ENCODE measurements at places on chromosomes 7 and 10.

DNA sequence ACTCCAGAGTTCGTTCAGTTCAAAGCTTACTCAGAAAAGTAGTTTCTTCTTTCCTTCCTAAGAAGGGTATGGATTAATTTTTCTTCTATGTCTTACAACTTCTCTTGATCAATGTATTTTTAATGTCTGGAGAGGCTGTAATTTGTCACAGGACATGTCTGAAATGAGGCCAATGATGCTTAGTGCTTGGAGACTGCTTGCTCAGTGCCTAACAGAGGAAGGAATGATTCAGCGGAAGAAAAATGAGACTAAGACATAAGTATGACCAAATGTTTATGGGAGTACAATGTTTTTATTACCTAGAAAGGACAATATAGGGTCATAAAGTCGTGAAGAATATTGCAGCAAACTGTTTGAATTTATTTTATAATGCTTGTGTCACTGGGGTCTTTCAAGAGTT, 43.3 kb downstream of the GPR37 start:
- no peak for DNase-seq

DNA sequence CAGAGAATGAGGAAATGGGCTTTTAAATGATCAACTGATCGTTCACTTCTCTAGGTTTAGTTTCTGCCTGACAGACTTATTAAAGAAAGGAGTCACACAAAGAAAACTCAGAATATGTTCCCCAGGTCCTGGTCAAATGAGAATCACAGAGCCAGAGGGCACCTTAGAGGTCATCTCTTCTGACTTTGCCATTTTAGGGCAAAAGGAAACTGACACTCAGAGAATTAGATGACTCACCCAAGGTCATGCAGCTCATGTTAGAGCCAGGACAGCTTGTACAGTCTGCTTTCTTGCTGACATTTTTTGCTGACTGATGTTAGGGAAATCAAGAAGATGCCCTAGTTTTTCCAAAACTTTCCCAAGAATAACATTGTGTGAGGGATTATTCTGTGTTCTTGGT, 312.7 kb upstream of the SP8 start:
- DNase-seq, result no peak

DNA sequence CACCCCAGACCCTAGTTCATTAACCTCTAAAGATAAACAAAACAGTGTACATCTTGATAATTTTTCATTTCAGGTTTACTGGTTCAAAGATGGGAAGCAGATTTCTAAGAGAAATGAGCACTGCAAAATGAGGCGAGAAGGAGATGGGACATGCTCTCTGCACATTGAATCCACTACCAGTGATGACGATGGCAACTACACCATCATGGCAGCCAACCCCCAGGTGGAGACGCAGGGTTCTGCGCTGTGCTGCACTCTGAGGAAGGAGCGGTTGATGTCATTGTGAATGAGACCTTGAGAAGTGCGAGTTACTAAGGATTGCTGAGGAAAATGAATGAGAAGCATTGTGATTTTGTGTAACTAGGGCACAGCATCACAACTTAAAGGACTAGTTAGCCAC, 37.6 kb downstream of the ATOH7 start:
- DNase-seq, result no peak

DNA sequence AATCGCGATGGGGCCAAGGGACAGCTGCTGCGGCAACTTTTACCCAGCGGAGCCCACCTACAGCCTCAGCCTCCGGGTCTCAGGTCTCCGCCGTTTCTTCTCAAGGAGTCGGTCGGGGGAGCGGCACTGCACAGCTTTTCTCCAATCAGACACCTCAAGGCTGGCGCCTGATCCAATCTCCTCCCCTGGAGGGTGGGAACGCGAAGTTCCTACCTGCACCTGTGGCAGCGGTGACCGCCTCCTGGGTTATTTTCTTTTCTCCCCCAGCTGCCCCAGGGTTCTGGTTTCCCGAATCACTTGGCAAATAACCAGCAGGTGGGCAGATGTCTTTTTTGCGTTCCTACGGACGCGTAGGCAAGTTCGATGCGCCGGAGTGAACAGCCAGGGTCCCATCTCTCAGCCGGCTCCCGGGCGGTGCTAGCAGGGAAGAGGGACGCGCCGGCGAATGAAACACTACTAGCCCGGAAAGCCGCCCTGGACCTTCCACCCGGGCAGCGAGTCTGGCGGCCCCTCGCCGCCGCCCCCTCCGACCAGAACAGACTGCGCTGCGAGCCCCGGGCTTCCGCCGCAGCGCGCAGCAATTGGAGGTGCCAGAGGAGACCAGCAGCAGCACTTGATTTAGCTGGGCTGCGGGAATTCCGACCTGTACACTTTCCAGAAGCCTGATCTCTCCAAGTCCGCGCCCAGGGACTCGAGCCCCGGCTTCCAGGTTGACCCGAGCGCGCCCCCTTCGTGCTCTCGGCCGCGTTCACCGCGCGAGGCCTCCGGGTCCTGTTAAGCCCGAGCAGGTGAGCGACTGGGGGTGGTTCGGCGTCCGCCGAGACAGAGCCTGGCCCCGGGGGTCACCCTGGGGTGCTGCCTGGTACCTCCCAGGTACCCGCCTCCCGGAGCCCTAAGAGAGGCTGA, at the start of gene PRR15:
TSS of gene PRR15 (plus strand) at position 246 of the 906 bp plus-strand sequence. CDS start 2,495 bp downstream, outside the sequence.
- peak; percentile 81 for DNase-seq

GRCh38 chr7:69109879-69110278, 488.4 kb upstream of the AUTS2 start:
- no peak for DNase-seq

GRCh38 chr10:104323760-104324201, 14.5 kb downstream of the ITPRIP start:
- no peak for DNase-seq

DNA sequence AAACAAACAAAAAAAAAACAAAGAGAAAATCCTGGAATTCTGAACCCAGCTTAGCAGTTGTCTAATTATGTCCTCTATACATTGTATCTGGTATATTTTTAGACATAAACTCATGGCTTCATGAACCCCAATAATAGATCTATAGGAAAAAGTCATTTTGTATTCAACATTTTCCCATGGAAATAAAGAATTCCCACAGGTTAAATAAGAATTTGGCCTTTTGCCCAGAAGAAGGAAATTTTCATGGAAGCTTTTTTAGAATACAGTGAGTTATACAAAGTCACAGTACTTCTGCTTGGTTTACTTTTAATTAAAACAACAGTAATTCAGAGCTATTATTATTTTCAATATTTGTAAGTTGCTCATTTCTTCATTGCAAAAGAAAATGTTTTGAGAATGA, 2.1 kb upstream of the PRKG1 start:
- no peak for DNase-seq

GRCh38 chr10:93363891-93364648, 118.1 kb downstream of the MYOF start:
- no peak for DNase-seq

DNA sequence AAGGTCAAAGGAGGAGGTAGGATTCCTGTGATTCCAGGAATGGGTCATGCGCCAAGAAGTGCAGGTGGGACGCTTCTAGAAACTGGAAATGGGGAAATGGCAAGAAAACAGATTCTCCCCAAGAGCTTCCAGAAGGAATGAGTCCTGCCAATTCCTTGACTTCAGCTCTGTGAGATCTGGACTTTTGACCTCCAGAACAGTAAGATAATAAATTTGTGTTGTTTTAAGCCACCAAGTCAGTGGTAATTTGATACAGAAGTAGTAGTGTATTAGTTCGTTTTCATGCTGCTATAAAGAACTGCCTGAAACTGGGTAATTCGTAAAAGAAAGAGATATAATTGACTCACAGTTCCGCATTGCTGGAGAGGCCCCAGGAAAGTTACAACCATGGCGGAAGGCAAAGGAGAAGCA, 178.6 kb upstream of the GALNT17 start:
- DNase-seq, result no peak

GRCh38 chr7:140416560-140416959, 12.7 kb downstream of the RAB19 start:
- DNase-seq, result no peak

- DNase-seq, result no peak
Observed at GRCh38 chr10:60426425-60426824, 36.8 kb upstream of the ANK3 start.

DNA sequence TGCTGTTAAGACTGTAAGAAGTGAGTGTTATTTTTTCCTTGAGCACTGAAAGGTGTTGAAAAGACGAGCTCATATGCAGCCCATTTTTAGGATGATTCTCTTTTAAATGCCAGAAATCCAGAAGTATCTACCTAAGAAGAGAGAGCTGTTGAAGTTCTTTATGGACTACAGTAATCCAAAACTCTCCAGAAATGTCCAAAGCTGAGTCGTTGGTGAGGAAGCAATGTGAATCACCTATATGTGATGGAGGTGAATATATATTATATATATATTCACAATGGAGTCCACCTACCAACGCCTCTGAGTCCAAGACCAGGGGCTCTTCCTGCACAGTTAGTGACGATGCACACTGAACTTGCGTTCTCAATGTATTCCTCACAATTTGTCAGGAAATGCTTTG, 252.7 kb upstream of the PITRM1 start:
- DNase-seq, result no peak

GRCh38 chr10:123742751-123743440, 76.7 kb downstream of the GPR26 start:
- DNase-seq, result no peak

GRCh38 chr10:117360994-117361667, 14.1 kb downstream of the PDZD8 start:
- DNase-seq, result no peak

GRCh38 chr7:122790591-122790990, 87.9 kb upstream of the RNF148 start:
- DNase-seq, result no peak

- DNase-seq, result no peak
Observed at GRCh38 chr10:86299562-86299961, 67.0 kb downstream of the GRID1 start.

GRCh38 chr7:90574820-90575187, 21.3 kb upstream of the CDK14 start:
- DNase-seq, result no peak

GRCh38 chr7:149209518-149210269, 14.3 kb downstream of the ZNF282 start:
- peak; percentile 50 for DNase-seq

GRCh38 chr10:79139124-79139835, 70.5 kb downstream of the ZMIZ1 start:
- DNase-seq, result no peak

- no peak for DNase-seq
Observed at GRCh38 chr10:78028438-78029268, 662 bp downstream of the POLR3A start.

- no peak for DNase-seq
Observed at GRCh38 chr10:47409171-47409865, 25.2 kb upstream of the ZNF488 start.

DNA sequence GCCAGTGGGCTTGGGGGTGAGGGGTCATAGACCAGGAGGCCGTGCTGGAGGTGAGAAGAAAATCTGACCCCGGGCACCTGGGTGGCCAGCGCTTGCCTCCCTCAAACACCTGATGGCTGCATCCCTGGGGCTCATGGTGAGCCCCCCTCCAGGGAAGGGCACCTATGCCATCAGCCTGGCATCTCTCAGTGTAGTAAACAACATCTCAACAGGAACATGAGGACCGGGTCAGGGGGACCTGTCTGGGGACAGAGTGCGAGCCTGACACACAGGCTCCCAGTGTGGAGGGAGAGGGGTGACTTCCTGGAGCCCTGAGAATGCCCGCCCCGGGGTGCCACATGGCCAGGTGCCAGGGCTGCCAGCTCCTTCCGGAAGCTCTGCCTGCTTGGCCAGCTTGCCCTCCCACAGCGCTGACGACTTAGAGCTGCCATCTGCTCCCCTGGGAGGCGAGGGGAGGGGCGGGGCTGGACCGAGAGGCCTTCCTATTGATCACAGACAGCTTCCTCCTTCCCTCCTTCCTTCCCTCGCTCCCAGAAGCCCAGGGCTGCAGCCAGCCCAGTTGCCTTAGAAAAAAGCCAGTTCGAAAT, 12.3 kb downstream of the STX1A start:
- no peak for DNase-seq

DNA sequence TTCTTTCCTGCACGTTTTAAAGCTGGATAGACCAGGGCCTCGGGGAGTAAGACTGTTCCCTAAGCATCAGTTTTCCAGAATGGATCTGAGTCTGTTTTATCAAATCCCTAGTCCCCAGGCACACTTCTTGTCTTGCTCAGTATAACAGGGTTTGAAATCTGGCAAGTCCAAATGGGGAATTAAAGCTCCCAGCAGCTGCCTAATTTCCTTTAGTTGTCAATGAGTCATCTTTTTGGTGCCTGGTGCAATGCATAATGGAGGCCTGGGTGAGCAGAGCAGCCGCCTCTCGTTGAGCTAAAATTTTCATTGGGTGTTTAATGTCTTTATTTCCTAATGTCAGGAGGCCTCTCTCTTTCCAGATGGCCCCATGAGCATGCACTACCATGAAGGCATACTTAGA, 87.9 kb downstream of the STRA8 start:
- no peak for DNase-seq

- DNase-seq, result no peak
Observed at GRCh38 chr10:13597909-13598308, 11.1 kb downstream of the PRPF18 start.

DNA sequence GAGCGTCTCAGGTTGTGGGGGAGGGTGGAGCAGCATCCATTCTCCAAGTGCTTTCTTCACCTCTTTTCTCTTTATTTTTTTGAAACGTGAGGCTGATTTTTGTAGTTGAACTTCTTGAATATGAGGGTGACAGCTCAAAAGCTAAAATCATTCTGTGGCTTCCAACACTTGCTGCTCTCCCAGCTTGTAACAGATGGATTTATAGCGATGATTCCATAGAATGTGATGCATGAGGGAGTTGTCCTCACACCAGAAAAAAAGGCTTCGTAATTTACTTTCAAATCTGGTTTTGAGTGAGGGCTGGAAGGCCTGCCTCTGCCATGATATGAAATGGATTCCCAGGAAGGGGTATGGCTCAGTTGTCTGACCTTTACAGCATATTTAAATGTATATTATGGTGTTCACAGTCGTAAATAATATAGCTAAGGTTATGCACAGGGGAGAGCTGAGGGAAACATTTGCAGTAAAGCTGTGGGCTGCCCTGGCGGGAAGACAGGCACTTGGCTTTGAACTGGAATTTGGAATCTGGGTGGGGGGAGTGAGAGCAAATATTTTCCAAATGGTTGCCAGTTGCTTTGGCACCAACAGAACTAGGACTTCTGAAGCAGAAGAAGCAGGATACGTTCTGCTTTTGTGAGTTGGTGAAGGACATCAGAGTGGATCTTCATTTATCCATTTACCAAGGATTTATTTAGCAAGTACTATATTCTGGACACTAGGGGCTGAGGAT, 166.7 kb downstream of the SORCS3 start:
- DNase-seq, result no peak

DNA sequence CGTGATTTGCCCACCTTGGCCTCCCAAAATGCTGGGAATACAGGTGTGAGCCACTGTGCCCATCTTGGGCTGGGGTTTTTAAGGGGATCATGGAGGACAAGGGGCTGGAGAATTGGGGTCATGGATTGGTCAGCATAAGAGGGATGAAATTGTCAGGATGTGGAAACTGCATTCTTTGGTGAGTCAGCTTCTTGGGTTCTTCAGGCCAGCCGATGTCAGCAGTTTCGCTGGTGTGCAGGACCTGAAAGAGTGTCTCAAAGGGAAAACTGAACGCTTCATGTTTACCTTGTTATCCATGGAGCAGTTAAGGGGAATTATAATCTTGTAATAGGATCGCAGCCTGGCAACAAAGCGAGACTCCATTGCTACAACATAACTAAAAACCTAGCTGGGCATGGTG, 13.0 kb downstream of the GALNT17 start:
- DNase-seq, result no peak

All from HAP-1 (cell line).